Stimulated activated naive CD4-positive, alpha-beta T cell treated with Interleukin-2 at 50 U/mL for 16 hours (primary cell): ENCODE measurements at places on chromosomes 3 and 15.
A peak's percentile ranks its signal among the peaks of the same experiment; 100 is the strongest.

DNA sequence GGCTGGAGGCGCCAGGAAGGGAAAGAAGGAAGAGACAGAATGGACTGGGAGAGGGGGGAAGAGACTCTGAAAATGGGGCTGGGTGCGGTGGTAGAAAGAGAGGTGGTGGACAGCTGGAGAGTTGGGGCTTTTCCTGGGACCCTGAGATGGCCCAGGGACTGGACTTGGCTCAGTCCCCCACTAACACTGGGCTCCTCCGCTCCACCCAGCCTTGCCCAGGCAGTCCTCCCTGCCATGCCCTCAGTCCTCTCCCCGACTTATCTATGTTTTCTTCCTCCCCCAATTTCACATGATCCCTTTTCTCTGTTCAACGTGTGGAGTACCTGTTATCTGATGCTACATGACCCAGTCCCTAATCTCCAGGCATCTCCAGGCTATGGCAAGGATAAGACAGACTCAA, 6.3 kb upstream of the HCN4 start:
- no peak for DNase-seq

GRCh38 chr3:98901392-98902350, at the start of gene DCBLD2:
Gene DCBLD2, minus strand, starts transcription at chr3:98901695. Its CDS starts 369 bp downstream, at chr3:98901326.
- DNase-seq: peak; percentile 89

DNA sequence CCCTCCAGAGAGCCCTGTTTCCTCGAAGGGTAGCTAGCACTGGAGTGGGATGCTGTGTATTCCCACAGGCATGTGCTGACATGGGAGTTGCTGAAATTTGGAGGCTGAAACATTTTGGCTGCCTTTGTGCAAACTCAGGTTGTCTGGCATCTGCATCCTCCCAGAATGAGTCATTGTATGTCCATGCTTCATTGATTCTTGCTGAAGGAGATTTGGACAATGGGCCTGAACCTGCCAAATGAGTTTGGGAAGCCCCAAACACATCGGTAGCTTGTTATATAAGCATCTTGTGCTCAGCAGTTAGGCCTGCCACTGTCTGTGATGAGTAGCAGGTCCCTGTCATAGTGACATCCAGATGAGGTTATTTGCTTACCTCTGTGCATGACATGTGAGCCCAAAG, 160.0 kb downstream of the IL5RA start:
- no peak for DNase-seq

DNA sequence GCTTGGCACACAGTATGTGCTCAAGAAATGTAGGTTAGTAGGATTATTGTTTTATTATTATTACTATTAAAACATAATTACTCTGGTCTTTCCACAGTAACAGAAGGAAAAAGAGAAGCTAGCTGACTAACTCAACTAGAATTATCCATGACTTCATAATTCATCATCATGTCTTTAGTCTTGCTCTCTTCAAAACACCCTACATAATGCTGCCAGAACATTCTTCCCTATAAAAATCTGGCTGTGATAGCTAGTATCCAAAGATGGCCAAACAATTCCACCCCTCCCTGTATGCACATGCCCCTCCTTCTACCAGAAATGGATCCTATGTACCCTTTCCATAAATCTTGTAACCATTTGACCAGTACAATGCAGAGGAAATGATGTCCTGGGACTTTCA, 48.8 kb upstream of the SRGAP3 start:
- no peak for DNase-seq

DNA sequence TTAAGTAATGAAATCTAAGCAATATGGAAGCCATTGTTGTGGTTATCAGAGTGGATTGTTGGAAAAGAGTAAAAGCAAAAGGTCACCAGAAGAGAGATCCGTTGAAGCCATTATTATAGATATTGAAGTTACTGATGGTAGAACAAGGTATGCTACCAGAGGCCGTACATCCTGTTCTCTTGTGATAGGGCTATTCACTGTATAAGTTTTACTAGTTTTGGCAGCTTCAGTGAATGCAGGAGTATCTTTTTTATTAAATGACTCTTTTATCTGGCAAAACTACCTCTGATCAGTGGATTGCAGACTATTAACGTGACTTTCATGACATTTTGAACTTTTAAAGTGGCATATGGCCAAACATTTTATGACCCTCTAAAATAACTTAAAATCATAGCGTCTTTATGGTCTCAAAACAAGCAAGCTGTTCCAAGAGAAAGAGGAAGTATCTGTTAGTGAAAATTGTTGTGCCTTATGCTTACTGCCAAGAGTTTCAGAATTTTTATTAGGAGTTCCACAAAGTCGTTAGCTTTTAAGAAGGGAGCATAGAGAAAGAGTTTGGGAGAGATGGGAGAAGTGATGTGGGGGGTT, 102.9 kb downstream of the LRRC49 start:
- DNase-seq: no peak

DNA sequence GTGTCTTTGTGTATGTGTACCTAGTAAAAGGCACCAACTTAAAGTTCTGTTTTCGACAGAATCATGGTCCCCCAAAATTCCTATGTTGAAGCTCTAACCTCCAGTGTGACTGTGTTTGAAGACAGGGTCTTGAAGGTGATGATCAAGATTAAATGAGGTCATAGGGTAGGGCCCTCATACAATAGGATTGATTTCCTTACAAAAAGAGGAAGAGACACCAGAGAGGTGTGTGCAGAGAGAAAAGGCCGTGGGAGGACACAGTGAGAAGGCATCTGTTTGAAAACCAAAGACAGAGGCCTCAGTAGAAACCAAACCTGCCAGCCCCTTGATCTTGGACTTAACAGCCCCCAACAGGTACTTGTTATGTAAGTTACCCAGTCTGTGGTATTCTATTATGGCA, 52.0 kb upstream of the CORO2B start:
- DNase-seq: no peak
